Small intestine (tissue), 16 donors: ENCODE measurements at places on chromosomes 13 and 19.
A peak's percentile ranks its signal among the peaks of the same experiment; 100 is the strongest.

- H3K27me3 ChIP-seq = no peaks in the 10 kb centered on the region
- H3K4me3 ChIP-seq = no peak overlapping the region
- no peak overlapping the region for H3K27ac ChIP-seq
- H3K36me3 ChIP-seq = peaks cover 8% of the 10 kb centered on the region
- H3K4me1 ChIP-seq = peaks cover 2% of the 10 kb centered on the region
- peak; percentile 72 for DNase-seq
These were observed 13.3 kb upstream of the ISYNA1 start for GRCh38 chr19:18450931-18451836.

DNA sequence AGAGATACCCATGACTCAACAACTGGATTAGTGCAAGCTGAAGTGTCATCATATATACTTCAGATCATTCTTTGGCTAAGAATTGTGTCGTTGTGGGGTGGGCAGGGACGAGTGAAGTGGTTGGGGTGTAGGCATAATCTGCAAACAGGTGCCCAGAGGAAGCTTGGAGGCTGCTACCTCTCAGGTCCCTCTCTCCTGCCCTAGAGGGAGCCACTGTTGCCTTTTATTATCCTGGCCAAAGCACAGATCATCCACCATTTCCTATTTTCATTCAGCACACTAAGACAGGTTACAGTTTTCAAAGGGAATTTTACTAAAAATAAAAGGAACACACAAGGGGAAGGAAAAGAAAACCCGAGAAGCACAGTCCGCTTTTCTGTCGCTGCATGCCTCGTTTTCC lies 126.6 kb downstream of the HS6ST3 start:
- DNase-seq = no peak
- H3K4me1 ChIP-seq = no peaks in the 10 kb centered on the region
- H3K27me3 ChIP-seq = no peaks in the 10 kb centered on the region
- H3K27ac ChIP-seq = no peak overlapping the region
- H3K4me3 ChIP-seq = no peak overlapping the region

- peaks cover 29% of the 10 kb centered on the region for H3K4me1 ChIP-seq
- no peaks in the 10 kb centered on the region for H3K27me3 ChIP-seq
- peak overlapping the region; percentile 14 for H3K27ac ChIP-seq
- peaks cover 57% of the 10 kb centered on the region for H3K36me3 ChIP-seq
These were observed 23.6 kb downstream of the RANBP3 start for GRCh38 chr19:5954293-5954692.

- no peak for DNase-seq
- H3K36me3 ChIP-seq = no peaks in the 10 kb centered on the region
- H3K27ac ChIP-seq = no peak within 1 kb of the TSS
These were observed at the start of gene CEACAM4 for GRCh38 chr19:41626877-41627276. TSS of gene CEACAM4 (minus strand) at chr19:41627074. CDS start at chr19:41626963, 111 bp downstream.

DNA sequence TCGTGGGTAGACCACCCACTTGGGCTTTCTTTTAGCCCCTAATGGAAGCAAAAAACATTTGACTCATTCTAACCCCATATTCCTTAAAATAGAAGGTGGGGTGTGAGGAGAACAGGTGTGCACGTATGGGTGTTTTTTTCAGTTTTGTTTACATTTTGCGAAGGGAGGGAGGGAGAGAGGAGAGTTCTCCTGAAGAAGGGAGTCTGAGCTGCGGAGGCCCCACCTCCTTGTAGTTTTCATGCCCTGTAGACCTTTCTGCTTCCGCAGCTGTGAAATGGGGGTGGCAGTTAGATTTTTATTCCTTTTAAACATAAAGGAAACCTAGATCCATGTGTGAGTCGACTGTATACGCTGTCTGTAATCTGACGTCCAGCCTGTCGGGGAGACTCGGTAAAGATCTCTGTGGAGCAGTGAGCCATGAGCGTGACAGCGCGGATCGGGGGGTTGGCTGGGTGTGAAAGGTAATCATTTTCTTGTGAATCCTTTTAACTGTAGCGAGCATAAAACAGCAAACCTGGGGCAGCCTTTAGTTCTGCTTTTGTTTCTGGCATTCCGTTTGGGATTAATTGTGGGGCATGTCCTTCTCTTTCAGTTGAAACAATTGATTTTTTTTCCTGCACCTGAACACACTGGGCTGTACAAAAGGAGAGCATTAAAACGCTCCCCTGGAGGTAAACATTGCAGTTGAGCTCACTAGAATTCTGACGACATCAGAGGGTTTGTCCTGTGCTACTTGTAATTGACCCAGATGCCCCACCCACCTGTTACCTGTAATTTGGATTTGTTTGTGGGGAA lies 2.3 kb downstream of the UPF1 start:
- H3K4me3 ChIP-seq = peak overlapping the region; percentile 90
- DNase-seq = peak; percentile 61
- H3K4me1 ChIP-seq = peaks cover 7% of the 10 kb centered on the region
- H3K27ac ChIP-seq = peak overlapping the region; percentile 78

DNA sequence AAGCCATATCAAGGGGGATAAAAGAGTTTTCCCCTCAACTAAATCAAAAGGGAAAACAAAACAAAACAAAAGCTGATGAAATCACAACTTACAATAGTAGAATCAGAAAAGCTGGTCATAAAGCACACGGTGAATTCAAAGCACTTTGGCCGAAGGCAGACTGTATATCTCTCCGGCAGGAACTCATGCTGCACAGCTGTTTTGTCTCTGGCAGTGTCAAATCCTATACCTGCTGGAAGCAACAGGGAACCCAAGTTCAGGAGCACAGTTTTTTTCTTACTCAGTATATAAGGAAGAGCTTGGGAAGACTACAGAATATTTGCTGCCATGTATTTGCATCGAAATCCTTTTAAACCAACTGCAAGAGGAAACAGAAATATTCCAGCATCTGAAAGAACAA lies 213.7 kb downstream of the RFC3 start:
- no peak overlapping the region for H3K4me3 ChIP-seq
- no peak for DNase-seq
- no peaks in the 10 kb centered on the region for H3K4me1 ChIP-seq
- no peak overlapping the region for H3K27ac ChIP-seq
- no peaks in the 10 kb centered on the region for H3K36me3 ChIP-seq

- H3K27me3 ChIP-seq = no peaks in the 10 kb centered on the region
- peak overlapping the region; percentile 92 for H3K4me3 ChIP-seq
- DNase-seq = peak; percentile 77
These were observed 1.3 kb downstream of the PTBP1 start for GRCh38 chr19:798415-799075.

DNA sequence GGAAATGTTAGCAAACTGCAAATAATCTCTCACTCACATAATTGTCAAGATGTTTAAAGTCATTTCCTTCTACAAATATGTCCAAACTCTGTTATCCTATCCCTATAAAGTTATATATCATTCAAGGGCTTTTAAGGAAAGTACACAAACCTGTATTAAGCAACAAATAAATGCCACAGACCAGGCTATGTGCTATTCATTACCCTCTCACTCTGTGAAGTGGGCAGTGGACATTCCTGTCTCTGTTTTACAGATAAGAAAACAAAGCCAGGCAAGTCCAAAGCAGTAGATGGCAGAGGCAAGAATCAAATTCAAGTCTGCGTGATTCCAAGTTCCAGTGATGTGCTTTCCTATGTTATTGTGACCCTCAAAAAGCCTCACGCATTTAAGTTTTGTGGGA lies 140.6 kb downstream of the LHFPL6 start:
- H3K4me1 ChIP-seq = no peaks in the 10 kb centered on the region
- no peak for DNase-seq
- no peaks in the 10 kb centered on the region for H3K27me3 ChIP-seq
- no peak overlapping the region for H3K4me3 ChIP-seq
